ENCODE measurements at places on chromosomes 7 and 10. TPM values are rescaled to one million over a fixed set of nuclear protein-coding genes. Genes with fewer than 3 reads are reported as not detected.
A peak's percentile ranks its signal among the peaks of the same experiment; 100 is the strongest.

GRCh38 chr7:38294926-38295325, 21.5 kb upstream of the TARP start:
- H3K27me3 ChIP-seq, result no peaks in the 10 kb centered on the region
- H3K4me3 ChIP-seq, result no peak overlapping the region
- H3K4me1 ChIP-seq, result no peaks in the 10 kb centered on the region
- DNase-seq, result no peak
- H3K36me3 ChIP-seq, result no peaks in the 10 kb centered on the region
- H3K27ac ChIP-seq, result no peak overlapping the region

DNA sequence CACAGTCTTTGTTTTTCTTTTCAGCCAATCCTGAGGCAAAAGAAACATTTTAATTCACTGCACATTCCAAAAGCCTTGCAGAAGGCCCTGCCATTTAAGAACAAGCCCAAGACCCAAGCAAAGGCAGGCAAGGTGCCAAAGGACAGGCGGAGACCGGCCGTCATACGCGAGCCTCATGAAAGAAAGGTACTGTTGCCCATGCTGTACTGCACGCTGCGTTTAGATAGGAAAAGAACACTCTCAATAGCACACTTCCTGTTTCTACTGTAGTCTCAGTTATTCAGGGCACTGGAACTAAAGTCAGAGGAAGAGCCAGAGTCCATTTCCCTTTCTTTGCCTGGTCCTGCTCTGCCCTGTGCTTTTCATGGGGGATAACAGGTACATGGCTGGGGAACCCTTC, 47.6 kb downstream of the BMS1 start:
- peaks cover 30% of the 10 kb centered on the region for H3K36me3 ChIP-seq
- no peaks in the 10 kb centered on the region for H3K27me3 ChIP-seq
- H3K4me3 ChIP-seq, result no peak overlapping the region
- no peak for DNase-seq
- peaks cover 5% of the 10 kb centered on the region for H3K4me1 ChIP-seq

DNA sequence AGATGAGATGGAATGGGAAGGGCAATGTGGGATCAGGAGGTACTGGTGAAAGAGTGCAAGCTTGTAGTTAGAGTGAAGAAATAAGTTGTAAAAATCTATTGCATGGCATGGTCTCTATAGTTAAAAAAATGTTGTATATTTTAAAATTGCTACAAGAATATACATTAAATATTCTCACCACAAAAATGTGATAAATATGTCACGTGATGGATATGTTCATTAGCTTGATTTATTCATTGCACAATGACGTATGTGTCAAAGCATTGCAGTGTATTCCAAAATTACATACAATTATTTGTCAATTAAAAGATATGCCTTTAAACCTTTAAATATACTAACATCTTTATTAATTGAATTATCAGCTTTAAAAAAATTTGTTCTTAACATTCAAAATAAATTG, 1607.1 kb downstream of the REEP3 start:
- H3K36me3 ChIP-seq, result no peaks in the 10 kb centered on the region
- H3K27me3 ChIP-seq, result no peaks in the 10 kb centered on the region
- no peaks in the 10 kb centered on the region for H3K4me1 ChIP-seq
- no peak overlapping the region for H3K4me3 ChIP-seq
- H3K27ac ChIP-seq, result no peak overlapping the region
- no peak for DNase-seq

GRCh38 chr10:132326344-132326889, 5.6 kb upstream of the LRRC27 start:
- DNase-seq, result no peak
- H3K36me3 ChIP-seq, result peaks cover 12% of the 10 kb centered on the region
- no peaks in the 10 kb centered on the region for H3K27me3 ChIP-seq
- H3K27ac ChIP-seq, result peak overlapping the region; percentile 19
- peaks cover 30% of the 10 kb centered on the region for H3K4me1 ChIP-seq
- H3K4me3 ChIP-seq, result no peak overlapping the region

- no peak for DNase-seq
- H3K27ac ChIP-seq, result no peak overlapping the region
- no peak overlapping the region for H3K4me3 ChIP-seq
- no peaks in the 10 kb centered on the region for H3K36me3 ChIP-seq
Observed at GRCh38 chr10:89653410-89653869, 8.4 kb upstream of the PANK1 start.

The ABCC2 gene
- total RNA-seq, result 6.8 TPM

The PRXL2A gene
- total RNA-seq, result 11.6 TPM

DNA sequence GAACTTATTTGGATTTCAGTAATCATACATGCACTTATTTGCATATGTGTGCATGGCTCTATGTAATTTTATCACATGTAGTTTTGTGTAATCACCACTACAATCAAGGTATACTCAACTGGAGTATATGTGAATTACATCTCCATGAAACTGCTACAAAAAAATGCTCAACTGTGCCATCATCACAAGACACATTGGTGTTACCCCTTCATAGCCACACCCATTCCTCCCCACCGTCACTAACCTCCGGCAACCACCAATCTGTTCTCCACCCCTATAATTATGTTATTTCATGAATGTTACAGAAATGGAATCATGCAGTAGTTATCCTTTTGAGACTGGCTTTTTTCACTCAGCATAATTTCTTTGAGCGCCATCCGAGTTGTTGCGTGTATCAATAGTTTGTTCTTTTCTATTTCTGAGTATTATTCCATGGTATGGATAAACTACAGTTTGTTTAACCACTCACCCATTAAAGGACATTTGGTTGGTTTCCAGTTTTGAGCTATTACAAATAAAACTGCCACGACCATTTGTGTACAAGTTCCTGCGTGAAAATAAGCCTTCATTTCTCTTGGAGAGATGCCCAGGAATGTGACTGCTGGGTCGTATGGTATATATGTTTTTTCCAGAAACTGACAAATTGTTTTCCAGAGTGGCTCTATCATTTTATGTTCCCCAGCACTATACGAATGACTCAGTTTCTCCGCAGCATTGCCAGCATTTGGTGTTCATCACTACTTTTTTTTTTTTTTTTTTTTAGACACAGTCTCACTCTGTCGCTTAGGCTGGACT, 11.3 kb upstream of the SMO start:
- H3K36me3 ChIP-seq, result no peaks in the 10 kb centered on the region
- H3K27ac ChIP-seq, result no peak overlapping the region
- no peak overlapping the region for H3K4me3 ChIP-seq
- peaks cover 10% of the 10 kb centered on the region for H3K27me3 ChIP-seq
- no peak for DNase-seq
- H3K4me1 ChIP-seq, result no peaks in the 10 kb centered on the region

DNA sequence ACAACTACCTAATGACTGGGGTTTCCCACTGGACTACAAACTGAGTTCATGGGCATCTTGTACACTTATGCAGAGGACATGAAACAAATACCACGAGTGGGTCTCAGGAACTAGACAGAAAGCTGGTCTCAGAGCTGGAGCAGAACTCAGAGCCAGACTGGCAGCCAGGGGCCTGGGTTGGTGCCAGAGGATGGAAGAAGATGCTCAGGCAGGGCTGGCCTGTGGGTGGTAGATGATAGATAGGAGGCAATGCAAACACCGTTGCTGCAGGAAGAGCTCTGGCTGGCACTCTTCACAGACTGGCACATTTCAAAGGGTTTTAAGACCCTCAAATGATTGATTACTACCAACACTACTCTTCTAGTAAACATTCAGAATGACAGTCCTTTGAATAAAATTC, 28.8 kb downstream of the ENO4 start:
- no peak for DNase-seq
- peaks cover 14% of the 10 kb centered on the region for H3K27me3 ChIP-seq
- no peak overlapping the region for H3K27ac ChIP-seq

- H3K27ac ChIP-seq, result peak overlapping the region; percentile 31
- no peaks in the 10 kb centered on the region for H3K36me3 ChIP-seq
- no peaks in the 10 kb centered on the region for H3K27me3 ChIP-seq
Observed at GRCh38 chr10:23376229-23376655, 31.6 kb upstream of the C10orf67 start.

DNA sequence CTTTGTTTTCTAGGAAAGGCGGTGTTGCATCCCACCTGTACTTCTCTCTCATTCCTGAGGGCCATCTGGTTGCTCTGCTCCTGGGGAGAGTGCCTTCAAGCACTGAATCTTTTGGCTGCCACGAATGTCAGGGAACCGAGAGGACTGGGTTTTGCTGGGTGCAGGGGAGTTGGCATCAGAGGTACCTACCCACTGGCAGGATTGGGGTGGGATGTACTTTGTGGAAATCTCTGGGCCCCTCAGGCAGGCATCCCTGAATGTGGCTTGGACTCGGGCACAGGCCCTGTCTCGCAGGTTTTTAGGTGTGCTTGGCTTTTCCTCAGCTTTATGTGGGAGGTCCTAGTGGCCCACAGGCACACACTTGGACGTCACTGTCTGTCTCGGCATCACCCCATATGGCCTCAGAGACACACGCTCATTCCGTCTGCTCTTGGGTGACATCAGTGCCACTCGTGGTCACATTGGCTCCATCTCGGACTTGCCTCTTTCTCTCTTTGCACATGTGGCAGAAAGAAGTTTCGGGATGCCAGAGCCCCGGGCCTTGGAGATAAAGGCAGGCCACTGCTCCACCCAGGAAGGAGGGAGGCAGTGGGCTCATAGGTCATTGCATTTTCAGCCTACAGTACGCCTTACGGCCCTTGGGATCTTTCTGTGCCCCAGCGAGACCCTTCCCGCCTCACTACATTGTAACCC, 325.6 kb downstream of the ZNF716 start:
- peaks cover 20% of the 10 kb centered on the region for H3K36me3 ChIP-seq
- no peaks in the 10 kb centered on the region for H3K27me3 ChIP-seq
- no peak overlapping the region for H3K4me3 ChIP-seq
- DNase-seq, result no peak

DNA sequence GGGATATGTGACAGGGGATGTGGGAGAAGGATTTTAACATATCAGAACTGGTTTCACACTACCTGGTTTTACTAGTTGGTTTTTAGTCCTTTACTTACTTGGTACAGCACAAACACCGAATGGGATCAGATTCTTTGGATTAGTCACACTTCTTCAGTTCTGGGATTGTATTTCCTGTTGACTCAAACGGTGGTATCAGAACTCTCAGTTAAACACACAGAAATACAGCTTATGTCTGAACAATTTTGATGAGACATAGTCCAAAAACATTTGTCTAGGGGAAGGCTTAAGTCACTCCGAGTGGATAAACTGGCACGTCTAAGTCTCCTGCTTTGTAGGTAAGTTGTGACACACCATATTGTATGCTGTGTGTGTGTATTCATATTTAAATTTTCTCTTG, 480.5 kb downstream of the PHTF2 start:
- DNase-seq, result no peak
- no peaks in the 10 kb centered on the region for H3K36me3 ChIP-seq
- H3K4me1 ChIP-seq, result no peaks in the 10 kb centered on the region
- no peak overlapping the region for H3K27ac ChIP-seq

DNA sequence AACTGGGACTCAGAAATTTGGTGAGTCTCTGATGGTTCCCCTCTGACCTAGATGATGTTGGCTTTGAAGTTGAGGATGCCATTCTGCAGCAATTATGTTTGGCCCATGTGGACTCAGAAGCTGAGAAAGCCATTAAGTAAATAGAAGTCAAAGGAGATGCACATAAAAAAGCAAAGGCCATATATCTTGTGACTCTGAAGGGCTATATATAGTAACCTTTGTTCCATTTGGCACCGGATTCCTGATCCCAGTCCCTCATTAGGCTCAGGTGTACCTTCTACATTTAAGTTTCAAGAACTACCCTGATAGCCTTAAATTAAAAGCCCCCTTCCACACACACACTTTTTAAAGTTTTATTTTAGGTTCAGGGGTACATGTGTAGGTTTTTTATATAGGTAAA, 50.0 kb upstream of the PDK4 start:
- no peaks in the 10 kb centered on the region for H3K4me1 ChIP-seq
- no peak for DNase-seq
- H3K36me3 ChIP-seq, result peaks cover 4% of the 10 kb centered on the region

DNA sequence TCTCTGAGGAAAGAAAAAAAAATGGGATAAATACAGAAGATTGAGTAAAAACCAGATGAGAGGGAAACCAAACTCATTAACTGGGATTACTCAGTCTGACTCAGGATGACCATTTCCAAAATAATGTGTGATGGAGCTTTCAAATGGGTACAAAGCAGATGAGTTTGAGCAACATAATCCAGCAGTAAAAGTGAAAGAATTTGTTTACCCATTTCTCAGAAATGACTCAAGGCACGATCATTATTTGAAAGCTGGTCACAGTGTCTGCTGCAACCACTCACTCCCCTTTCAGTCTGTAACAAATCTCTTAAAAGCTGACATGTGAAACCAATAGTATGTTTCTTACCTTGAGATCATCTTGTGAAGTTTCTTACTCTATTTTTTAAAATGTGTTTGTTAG, 104.7 kb upstream of the KLF14 start:
- H3K27me3 ChIP-seq, result no peaks in the 10 kb centered on the region
- H3K27ac ChIP-seq, result no peak overlapping the region
- H3K36me3 ChIP-seq, result no peaks in the 10 kb centered on the region
- H3K4me3 ChIP-seq, result no peak overlapping the region

The WEE2 gene
- total RNA-seq, result not detected

The SVOPL gene
- total RNA-seq, result not detected

- H3K4me3 ChIP-seq, result no peak overlapping the region
- H3K27me3 ChIP-seq, result no peaks in the 10 kb centered on the region
- no peaks in the 10 kb centered on the region for H3K36me3 ChIP-seq
Observed at GRCh38 chr7:52842202-52842900, 193.1 kb upstream of the POM121L12 start.

DNA sequence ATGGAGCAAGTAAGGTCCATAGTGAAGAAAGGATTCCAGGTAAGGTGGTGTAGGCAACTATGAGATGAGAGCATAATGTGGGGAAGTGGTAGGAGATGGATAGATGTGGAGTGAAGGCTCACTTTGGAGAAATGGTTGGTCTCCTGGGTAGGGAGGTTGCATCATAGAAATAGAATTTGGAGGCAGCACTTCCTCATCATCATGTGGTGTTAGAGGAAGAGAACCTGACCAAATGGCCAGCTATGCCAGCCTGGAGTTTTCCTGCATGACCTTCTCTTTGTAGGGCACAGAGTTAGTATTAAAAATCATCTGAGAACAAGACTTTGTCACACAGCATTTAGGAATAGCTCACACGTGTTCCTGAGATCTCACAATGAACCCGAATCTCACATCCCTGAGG, 126.7 kb upstream of the CXCL12 start:
- peaks cover 23% of the 10 kb centered on the region for H3K27me3 ChIP-seq
- DNase-seq, result no peak
- no peaks in the 10 kb centered on the region for H3K36me3 ChIP-seq
- no peaks in the 10 kb centered on the region for H3K4me1 ChIP-seq

DNA sequence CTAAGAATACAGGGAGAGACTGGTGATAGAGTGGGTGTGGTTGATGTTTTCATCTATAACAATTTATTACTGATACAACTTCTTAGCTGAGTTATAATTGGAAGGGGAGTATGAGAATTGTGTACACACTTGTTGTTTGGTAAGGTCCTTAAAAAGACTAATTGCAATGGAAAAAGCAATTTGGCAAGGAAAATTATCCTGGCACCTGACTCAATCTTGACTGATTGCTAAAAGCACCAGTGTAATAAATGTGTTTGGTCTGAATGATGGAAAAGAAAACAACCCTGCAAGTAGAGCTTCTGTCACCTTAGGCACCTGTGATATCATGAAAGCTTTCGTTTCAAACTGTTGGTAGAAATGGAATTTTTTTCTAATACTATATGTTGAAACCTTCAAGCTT, 6.7 kb upstream of the GSDME start:
- H3K27me3 ChIP-seq, result peaks cover 35% of the 10 kb centered on the region
- no peak overlapping the region for H3K4me3 ChIP-seq
- H3K4me1 ChIP-seq, result no peaks in the 10 kb centered on the region
- DNase-seq, result no peak
